ENCODE measurements at places on chromosomes 12 and 14.

- no peak for DNase-seq
These were observed 217.9 kb upstream of the BTG1 start for GRCh38 chr12:92363295-92364146.

- no peak for DNase-seq
These were observed 88.5 kb downstream of the LGMN start for GRCh38 chr14:92659765-92660561.

GRCh38 chr12:119249383-119250155 lies 70.8 kb downstream of the HSPB8 start:
- no peak for DNase-seq

GRCh38 chr14:78070344-78070743 lies 99.8 kb upstream of the NRXN3 start:
- no peak for DNase-seq

GRCh38 chr12:84995641-84996040 lies 40.4 kb downstream of the TSPAN19 start:
- DNase-seq: no peak
